NCI-H748 treated with DMSO at 0.1 percent for 48 hours (cell line): ENCODE measurements at places on chromosomes 13 and 19.

- DNase-seq: no peak
Observed at GRCh38 chr19:18349524-18350128, 9.2 kb downstream of the PGPEP1 start.

- peak; percentile 50 for DNase-seq
Observed at GRCh38 chr13:20828539-20829364, 55.0 kb upstream of the EEF1AKMT1 start.

- no peak for DNase-seq
Observed at GRCh38 chr19:15671891-15672579, 852 bp upstream of the CYP4F12 start.

DNA sequence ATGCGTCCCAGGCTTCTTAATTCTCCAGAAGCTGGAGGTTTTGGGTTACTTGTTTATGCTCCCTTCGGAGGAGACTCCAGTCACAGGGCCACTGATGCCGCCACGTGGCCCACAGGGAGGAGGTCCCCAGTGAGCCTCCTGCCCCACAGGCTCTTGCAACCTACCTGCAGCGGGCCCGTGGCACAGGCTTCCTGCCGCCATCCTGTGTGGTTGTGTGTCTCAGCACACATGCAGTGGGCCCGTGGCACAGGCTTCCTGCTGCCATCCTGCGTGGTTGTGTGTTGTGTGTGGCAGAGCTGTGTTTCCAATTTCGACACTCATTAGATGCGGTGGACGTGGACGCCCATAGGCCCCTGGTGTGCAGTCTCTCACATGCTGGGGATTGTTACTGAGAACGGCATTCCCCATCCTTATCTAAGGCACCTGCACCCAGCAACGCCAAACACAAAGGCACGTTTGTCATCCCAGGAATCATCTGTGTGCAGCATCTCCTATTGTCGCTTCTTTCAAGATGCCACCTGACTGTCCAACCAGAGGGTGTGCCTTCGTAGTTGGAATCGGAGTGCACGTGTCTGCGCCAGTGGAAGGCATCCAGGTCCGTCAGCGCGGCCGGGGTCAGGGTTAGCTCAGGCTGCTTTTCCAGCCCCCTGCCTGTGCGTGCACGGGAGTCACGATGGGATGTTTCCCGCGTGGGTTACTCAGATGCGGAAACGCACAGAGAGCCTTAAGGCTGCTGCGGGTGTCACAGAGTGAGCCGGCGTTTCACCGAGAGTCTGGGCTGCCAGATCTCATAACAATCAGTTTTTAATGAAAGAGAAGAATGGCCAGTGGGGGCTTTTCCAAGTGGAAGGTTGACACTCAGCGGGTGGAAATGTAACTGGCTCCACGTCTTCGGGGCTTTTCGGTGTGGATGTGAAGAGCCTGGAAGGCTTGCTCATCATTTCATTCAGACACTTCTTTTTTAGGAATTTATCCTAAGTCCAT lies 119.8 kb downstream of the ATP11A start:
- no peak for DNase-seq

DNA sequence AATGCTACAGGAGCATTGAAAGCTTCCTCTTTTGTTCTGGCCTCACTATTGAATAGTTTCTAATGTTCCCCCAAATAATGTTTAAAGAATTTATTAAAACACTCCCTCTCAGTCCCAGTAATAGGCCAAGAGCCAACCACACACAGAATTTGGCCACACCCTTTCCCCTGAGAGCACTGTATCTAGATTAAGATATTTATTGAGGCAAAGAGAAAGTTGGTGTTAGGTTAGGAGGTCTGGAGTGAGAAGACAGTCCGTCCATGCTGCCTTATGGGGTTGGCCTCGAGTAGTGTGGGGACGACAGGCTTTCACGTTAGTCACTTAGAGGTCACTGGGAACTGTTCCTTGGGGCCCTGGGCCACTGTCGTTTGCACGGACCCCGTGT lies 122.9 kb upstream of the RNF113B start:
- no peak for DNase-seq

GRCh38 chr19:39341129-39341718 lies 997 bp upstream of the SAMD4B start:
- DNase-seq: no peak

DNA sequence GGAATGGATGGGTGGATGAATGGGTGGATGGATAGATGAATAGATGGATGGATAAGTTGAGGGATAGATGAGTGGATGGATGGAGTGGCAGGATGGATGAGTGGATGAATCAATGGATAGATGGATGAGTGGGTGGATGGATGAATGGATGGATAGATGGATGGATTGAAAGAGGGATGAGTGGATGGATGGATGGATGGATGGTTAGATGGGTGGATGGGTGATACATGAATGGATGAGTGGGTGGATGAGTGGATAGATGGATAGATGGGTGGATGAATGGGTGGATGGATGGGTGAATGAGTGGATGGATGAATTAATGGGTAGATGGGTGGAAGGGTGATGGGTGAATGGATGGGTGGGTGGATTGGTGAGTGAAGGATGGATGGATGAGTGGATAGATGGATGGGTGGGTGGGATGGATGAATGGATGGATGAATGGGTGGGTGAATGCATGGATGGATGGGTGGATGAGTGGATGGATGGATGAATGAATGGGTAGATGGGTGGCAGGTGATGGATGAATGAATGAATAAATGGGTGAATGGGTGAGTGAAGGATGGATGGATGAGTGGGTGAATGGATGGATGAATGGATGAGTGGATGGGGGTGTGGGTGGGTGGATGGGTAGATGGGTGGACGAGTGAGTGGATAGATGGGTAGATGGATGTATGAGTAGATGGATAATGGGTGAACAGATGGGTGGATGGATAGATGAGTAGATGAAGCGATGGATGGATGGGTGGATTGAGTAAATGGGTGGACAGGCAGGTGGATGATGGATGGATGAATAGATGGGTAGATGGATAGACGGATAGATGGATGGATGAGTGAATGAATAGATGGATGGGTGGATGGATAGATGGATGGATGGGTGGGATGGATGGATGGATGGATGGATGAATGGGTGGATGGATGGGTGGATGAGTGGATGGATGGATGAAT lies 17.7 kb downstream of the GNA15 start:
- no peak for DNase-seq

- no peak for DNase-seq
Observed at GRCh38 chr19:1295169-1296012, 9.7 kb downstream of the EFNA2 start.

GRCh38 chr19:11141937-11142527 lies 13.6 kb downstream of the SPC24 start:
- DNase-seq: no peak

GRCh38 chr13:48265217-48265815 lies 32.3 kb downstream of the ITM2B start:
- DNase-seq: no peak

DNA sequence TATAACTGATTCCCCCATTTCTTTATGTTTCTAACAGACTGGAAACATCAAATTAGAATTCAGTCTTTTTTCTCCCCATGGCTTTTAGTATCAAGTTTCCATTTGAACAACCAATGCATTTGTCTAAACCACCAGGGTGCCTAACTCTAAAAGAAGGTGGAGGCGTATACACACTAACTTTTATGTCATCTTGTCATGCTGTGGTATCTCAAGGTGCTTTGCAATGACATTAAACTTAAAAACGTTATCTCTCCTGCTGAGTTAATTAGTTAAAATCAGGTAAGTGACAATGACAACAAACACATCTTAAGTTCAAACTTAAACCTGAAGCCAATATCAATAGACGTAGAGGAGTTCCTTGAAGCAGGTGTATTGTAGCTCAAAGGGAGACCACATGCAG lies 1001.7 kb downstream of the PCDH17 start:
- DNase-seq: no peak

DNA sequence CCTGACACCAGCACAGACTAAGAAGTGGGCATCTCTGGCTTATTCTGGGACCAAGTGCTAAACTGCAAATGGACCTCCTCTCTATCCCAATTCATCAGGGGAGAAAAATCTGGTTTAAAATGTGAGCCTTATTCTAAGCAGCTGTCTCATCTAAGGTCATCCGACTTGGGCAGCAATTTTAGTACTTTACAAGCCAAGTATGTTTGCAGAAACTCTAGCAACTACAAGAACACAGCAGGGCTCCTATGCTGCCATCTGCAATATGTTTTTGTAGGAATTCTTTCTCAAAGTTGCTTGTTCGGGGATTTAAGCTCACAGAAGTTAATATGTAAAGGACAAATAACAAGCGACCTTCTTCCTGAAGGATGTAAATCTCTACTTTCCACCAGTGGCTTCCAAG lies 113.1 kb downstream of the FOXO1 start:
- DNase-seq: no peak

DNA sequence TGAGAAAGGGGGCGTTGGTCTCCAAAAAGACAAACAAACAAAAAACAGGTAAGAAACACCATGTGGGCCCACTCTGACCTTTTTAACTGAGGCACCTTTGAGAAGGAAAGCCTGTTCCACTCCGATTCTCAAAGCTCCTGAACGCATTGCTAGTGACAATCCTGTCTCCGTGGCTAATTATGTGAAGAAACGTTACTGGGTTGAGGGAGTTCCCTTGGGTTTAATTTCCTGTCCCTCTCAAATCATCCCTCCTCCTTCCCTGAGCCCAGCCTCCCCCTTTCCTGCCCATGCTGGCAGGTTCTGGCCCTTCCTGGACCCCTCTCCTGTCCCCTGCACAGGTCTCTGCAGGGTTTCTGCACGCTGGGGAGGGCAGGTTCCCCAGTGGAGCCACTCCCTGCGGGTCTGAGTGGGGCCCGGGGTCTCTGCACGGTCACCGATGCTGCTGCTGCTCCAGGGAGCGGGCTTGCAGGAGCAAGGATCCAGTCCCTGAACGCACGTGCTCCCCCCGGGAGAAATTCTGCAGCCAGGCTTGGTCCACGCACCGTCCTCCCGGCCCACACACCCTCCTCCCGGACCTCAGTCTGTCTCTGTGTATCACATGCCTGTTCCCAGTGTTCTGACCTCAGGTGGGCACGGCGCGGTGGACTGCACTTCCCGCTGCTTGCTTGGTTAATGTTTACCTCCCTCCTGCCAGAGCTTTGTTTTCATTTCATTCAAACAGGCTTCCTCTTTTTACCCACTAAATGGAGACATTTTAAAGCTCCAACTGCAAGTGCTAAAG lies 76.4 kb upstream of the MCF2L start:
- DNase-seq: peak; percentile 39

DNA sequence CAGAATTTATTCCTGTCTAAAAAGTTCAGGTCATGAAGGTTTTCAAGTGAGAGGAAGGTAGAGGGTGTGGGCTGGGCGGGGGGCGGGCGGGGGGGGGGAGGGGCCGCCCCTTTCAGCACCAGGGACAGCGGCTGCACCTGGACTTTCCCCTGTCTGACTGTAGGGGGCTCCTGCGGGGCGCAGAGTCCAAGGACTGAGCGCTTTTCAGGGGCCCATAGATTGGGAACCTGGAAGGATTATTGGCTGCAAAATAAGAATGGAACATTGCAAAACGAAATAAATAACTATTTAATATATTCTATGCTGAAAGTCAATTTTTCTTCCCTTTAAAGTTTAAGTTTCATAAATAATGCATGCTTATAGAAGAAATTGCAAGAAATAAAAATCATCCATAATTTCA lies 8.9 kb upstream of the CYP4F3 start:
- no peak for DNase-seq

GRCh38 chr13:103303078-103303651 lies 236.9 kb upstream of the SLC10A2 start:
- DNase-seq: no peak

- no peak for DNase-seq
Observed at GRCh38 chr13:84129966-84130365, 247.7 kb upstream of the SLITRK1 start.

GRCh38 chr13:48528720-48529119 lies 4.2 kb downstream of the RCBTB2 start:
- DNase-seq: no peak

DNA sequence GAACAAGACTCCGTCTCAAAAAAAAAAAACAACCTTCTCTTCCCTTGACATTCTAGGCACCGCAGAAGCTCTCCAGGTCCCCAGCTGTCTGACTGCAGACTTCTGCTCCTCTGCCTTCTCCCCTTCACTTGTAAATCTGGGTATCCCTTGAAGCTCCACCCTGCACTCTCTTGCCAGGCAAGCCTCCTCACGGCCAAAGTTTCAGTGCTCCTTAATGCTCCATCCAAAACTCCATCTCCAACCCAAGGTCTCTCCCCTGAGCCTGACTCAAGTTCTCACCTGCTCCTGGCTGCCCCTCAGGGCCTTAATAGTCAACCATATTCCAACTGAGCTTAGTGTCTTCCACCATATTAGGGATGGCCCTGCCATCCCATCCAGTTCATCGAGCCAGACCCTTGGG lies 1.4 kb upstream of the CLDND2 start:
- no peak for DNase-seq

- no peak for DNase-seq
Observed at GRCh38 chr13:41916173-41916954, 44.5 kb downstream of the VWA8 start.

DNA sequence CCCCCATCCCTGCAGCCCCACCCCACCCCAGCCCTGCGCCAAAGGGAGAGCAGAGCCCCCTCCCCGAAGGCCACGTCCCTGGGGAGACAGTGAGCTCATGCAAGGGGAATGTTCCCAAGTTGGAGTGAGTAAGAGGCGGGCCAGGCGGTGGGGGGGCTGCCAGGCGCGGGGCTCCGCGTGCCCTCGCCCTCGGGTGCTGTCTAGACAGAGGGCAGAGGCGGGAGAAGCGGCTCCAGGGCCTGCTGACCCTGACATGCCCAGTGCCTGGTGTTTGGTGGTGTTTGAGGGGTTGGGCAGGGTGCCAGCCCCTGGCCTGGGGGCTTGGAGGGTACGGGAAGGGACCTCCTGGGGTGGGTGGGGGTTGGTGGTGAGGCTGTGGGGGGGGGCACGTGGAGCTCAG lies 1.0 kb downstream of the FSTL3 start:
- no peak for DNase-seq

DNA sequence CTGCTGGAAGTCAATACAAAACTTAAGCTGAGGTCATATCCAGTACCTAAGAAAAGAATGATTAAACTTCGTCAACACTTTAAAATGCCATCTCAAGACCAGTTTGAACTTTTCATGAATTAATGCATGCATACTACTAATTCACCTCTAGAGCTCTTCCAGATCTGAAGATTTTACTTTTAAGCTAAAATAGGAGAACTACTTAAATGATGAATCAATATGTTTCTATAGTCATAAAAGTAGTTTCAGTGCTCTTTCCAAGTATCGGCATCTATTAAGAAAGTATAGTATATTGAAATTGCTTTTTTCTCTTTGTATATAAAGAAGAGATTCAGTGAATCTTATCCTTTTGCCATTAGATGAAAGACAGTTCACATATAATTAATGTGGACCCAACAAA lies 1123.9 kb downstream of the PCDH9 start:
- DNase-seq: no peak

DNA sequence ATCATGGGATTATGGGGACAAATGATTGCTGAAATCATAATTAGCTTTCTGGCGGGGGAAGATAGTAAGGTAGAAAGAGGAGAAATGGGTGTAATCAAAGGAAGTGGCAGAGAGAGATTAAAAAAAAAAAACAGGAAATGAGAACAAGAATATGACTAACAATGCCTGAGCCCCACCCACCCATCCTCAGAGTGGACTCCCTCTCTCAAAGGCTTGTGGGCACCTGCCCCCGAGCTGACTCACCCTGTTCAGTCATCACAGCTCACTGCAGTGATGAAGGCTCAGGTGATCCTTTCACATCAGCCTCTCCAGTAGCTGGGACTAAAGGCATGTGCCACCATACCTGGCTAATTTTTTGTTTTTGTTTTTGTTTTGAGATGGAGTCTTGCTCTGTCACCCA lies 26.4 kb upstream of the TPT1 start:
- DNase-seq: peak; percentile 20
